Stimulated activated CD8-positive, alpha-beta memory T cell treated with anti-CD3 and anti-CD28 coated beads, Interleukin-4, amount 100 ng/mL, for 48 hours (primary cell): ENCODE measurements at places on chromosomes 1 and 21.
A peak's percentile ranks its signal among the peaks of the same experiment; 100 is the strongest.

DNA sequence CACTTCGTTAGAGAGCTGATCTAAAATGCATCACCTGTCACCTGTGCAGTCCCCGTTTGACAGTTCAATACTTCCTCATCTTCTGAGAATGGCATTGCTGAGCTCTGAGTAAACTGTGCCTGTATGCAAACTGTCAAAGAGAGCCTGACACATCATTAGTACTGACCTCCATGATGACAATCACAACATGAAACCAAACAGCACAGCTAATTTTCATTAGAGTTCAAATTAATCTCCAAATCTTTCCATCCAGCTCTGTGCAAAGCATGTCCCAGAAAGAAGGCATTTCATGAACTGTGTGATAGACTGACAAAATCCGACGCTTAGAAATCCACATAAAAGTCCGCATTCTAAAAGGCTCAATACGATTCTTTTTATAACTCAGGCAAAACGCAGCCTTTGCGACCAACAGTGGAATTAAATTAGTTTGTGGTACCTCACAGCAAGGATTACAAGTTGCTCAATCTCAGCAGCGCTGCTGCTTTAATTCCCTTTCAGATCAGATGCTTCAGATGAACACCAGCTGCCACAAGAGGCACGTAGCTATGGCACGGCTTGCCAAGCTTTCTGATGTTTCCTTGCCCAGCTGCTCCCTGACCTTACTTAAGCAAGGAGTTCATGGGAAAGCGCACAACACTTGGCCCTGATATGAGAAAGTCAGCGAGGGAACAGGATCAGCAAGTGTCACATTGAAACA, 765.5 kb upstream of the PRMT6 start:
- no peak for DNase-seq

DNA sequence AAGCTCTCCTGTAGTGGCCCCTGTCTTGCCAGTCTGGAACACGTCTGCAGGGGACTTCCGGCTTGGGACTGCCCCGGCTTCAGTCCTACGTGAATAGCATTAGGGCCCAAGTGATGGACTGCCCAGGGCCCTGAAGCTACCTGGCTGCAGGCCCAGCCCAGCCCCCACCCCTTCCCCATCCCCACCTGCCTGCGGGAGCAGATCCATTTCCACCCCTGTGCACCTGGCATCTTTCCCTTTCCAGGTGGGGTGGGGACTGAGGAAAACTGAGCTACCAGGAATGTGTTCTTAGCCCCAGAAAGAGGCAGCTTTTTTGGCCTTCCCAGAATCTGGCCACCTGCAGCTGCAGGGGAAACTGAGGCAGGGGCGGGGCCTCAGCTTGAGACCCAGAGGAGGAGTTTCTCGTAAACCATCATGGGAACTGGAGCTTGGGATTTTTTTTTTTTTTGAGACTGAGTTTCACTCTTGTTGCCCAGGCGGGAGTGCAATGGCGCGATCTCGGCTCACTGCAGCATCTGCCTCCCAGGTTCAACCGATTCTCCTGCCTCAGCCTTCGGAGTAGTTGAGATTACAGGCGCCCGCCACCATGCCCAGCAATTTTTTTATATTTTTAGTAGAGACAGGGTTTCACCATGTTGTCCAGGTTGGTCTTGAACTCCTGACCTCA, 3.2 kb downstream of the EDN2 start:
- no peak for DNase-seq

- no peak for DNase-seq
Measured at GRCh38 chr1:223732993-223733798, 20.9 kb downstream of the CAPN2 start.

- DNase-seq: no peak
Measured at GRCh38 chr1:200432586-200432985, 22.8 kb upstream of the ZNF281 start.

- DNase-seq: peak; percentile 94
Measured at GRCh38 chr1:15834406-15835204, 12.9 kb upstream of the SPEN start.

DNA sequence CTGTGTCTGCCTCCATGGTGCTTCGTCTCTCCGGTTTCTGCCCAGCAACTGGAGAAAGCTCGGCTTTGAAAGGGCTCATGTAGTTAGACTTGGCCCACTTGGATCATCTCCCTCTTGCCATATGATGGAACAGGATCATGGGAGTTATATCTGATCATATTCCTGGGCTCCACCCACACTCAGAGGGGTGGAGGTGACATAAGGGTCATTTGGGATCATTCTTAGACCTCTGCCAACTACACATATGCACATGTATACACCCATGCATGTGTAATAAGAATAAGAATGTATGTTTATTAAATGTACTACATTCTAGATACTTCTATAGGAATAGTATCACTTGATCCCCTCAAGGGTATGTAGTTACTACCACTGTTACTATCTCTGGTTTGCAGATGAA, 74.1 kb upstream of the WNT4 start:
- DNase-seq: no peak

DNA sequence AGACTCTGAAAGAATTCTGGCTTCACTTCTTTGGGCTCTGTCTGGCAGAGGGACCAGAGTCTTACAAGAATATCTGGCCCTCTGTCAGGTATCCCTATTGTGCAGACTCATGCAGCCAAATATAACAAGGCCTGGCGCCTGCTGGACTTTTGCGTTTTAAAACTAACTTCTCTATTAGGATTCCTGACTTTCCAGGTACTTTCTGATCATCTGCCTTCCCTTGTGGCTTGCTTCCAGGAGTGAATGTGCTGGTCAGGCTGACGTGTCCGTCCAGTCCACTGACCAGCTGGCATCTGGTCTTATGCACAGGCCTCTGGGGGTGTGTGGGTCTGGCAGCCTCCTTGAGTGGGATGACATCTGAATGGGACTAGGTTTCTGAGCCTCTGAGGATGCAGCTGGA, 8.6 kb upstream of the RAB29 start:
- no peak for DNase-seq

- DNase-seq: no peak
Measured at GRCh38 chr1:42399315-42400100, 18.9 kb downstream of the RIMKLA start.

DNA sequence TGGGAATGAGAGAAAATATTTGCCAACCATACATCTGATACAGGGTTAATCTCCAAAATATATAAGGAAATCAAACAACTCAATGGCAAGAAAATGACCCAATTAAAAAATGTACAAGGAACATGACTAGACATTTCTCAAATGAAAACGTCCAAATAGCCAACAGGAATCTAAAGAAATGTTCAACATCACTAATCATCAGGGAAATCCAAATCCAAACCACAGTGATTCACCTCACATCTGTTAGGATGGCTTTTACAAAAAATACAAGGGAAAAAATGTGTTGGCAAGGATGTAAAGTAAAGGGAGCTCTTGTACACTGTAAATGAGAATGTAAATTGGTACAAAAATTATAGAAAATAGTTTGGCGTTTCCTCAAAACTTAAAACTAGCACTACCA, 54.7 kb upstream of the ZRANB2 start:
- no peak for DNase-seq

GRCh38 chr1:61910035-61910434, 167.8 kb downstream of the PATJ start:
- DNase-seq: no peak

DNA sequence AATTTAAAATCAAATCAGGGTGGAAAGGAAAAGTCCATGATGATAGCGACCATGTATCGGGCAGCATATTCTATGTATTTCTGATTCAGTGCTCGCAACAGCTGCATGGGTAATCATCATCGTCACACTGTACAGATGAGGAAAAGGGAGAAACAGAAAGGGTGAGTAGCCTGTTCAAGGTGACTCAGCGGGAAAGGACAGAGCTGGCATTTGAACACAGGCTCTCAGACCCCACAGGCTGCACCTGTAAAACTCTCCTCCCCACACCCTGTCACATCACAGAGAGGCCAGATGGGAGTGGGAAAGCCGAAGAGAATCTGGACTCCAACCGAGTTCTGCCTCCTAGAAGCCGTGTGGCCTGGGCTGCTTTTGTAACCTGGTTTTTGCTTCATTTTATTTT, 14.0 kb downstream of the RUNX1 start:
- DNase-seq: peak; percentile 22

- no peak for DNase-seq
Measured at GRCh38 chr1:201360486-201360885, 17.0 kb downstream of the TNNT2 start.

- no peak for DNase-seq
Measured at GRCh38 chr1:224212618-224213061, 29.6 kb downstream of the DEGS1 start.

- peak; percentile 54 for DNase-seq
Measured at GRCh38 chr1:7680207-7680954, 90.7 kb upstream of the VAMP3 start.

DNA sequence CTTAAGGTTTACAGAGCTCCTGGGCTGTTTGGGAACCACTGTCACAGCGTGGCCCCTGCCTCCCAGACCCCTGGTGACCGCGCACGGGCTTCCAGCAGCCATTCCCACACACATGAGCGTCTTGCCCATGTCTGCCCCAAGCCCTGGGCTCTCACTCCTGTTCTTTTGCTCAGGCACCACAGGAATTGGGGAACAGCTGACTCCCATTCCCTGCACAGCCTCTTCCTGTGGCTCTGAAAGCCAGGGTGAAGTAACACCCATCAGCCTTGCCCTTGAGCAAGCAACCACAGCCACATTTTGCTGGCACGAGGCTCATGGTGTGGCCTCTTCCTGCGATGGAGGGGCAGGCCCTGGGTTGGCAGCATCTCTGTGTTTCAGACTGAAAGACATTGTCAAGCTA, 14.3 kb upstream of the GPR157 start:
- no peak for DNase-seq

DNA sequence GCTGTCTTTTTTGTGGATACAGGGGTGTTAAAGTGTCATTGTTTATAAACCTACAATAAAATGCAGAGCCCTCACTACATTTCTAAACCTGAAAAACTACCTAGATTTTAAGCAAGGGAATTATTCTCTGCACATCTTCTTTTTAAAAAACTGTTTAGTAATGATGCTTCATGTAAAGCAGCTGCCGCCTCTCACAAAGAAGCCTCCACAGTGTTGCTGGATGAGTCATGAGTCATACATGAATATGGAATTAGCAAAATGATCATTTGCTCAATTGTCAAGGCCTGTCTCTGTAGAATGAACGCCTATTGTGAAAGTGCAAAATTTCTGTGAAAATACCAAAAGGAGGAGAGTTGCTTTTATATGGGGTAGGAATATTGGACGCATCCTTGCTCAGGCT, 259.5 kb upstream of the CHRM3 start:
- no peak for DNase-seq

DNA sequence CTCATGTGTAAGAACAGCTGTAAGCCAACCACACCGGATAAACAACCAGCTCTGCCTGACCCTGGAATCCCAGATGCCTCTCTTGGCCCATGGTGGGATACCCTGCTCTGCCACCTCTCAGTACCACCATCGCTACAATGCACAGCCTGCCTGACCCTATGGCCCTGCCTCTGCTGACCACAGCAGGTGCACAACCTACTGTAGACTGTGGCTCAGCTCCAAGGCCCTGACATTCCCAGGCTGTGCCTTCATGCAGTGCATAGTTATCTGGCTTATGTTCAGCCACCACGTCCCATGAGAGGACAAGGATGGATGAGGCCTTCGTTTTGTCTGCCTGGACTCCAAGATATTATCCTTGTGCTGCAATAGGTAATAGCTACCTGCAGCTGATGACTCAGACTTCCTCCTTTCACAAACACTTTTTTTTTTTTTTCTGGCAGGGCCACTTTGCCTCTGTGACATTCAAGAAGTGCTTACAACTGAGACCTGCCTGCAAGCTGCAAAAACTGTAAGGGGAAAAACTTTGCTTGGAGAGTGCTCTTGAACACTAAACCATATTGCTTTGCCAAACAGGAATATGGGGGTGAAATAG, 177.7 kb downstream of the URB2 start:
- no peak for DNase-seq

DNA sequence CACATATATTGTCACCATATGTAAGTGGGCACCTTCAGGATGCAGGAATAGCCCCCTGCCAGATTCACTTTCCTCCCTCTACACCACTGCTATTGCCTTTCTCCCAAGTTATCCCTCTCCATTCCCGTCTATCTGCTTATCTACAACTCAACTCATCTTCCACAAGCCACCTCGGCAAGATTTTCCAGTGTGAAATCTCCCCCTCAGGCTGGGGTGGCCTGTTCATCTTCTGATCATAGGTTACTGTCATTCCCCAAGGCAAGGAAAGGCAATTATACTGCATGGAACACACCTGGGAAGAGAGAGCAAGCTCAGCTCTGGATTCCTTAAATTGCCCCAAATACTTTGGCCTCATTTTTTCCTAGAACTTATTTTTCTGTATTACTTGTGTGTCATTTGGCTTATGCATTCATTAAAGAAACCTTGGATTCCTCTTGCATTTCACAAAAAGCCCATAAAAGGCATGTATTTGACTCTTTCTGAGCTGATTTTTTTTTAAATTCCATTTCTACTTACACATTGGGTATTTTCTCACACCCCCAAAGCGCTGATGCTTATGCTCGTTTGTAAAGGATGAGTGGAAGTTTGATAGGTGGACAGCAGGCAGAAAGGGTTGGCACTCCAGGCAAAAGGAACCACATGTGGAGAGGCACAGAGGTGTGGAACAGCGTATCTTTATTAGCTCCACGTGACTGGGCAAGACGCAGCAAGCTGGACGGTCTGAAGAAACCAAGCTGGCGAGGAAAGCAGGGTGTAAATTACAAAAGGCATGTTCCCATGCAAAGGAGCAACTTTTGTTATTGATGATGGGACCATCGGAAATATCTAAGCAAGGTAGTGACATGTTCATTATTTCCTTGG, 169.7 kb upstream of the RAB4A start:
- DNase-seq: no peak

- peak; percentile 50 for DNase-seq
Measured at GRCh38 chr1:41936107-41936506, 17.4 kb upstream of the HIVEP3 start.

GRCh38 chr1:170131450-170131849, 14.3 kb upstream of the NTMT2 start:
- DNase-seq: no peak

- no peak for DNase-seq
Measured at GRCh38 chr1:185401019-185401418, 84.0 kb upstream of the IVNS1ABP start.

- DNase-seq: no peak
Measured at GRCh38 chr21:42809171-42809570, 70.2 kb downstream of the WDR4 start.

DNA sequence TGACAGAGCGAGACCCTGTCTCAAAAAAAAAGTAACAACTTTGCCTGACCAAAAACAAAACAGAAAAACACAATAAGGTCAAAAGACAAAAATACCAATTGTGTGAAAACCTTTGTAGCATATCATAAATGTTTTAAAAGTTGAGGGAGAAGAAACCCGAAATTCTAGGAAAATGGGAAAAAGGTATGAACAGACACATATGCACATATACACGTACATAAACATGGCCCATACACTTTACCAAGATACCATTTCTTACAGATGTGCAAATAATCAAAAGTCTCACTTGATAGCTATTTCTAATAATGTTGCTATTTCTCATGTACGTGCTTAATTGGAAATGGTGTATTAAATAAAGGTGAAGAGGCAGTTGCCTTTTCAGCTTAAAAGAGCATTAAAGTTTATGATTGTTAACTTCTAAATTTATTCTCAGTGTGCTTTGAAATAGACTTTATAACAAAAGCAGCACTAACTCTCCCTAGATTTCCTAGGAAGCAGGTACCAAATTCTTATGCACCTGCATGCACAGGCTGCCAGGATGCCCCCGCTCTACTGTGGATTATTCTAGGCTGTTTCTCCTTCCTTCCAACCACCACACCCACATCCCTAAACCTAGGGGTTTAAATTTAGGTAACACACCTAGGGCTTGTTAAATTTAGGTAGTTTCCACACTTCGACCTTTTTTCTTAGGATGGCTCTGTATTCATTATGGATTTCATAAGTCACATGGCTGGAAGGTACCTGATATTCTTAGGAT, 33.8 kb downstream of the ADARB1 start:
- no peak for DNase-seq

- no peak for DNase-seq
Measured at GRCh38 chr21:25408666-25409065, 198.6 kb downstream of the MRPL39 start.
